C1 segment of cervical spinal cord (tissue), 14 donors: ENCODE measurements at places on chromosomes 1 and 21.

GRCh38 chr1:241701483-241702295 is 49.6 kb downstream of the WDR64 start:
- DNase-seq: no peak

GRCh38 chr1:59011663-59012062 is 227.8 kb upstream of the JUN start:
- no peak for DNase-seq

DNA sequence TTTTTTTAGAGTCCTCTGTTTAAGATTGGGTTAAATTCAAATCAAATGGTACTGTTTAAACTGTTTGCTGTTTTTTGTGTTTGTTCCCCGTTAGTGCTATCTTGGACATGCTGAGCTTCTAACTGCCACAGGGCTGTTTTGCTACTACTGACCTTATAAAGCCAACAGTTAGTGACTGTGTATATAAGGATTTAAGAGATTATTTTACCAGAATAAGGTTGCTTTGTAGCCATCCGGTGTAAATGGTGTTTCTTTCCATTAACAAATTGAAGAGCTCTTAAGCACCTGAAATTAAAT is 37.0 kb downstream of the ZNF281 start:
- no peak for DNase-seq

- DNase-seq: no peak
Measured at GRCh38 chr1:212401042-212401441, 13.6 kb downstream of the PACC1 start.

DNA sequence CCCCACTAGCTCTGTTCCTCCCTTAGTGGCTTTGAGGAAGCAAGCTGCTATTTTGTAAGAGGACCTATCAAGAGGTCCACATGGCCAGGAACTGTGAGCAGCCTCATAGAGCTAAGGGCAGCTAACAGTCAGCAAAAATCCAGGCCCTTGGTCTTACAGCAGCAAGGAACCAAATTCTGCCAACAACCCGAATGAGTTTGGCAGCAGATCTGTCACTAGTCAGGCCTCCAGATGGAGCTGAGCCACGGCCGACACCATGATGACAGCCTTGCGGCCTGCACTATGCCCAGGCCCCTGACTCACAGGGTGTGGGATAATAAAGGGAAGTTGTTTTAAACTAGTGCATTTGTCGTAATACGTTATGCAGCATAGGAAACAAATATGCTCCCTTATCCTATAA is 28.0 kb upstream of the H3-3A start:
- peak; percentile 60 for DNase-seq

GRCh38 chr1:193260056-193260745 is 73.8 kb upstream of the B3GALT2 start:
- DNase-seq: no peak

GRCh38 chr21:45631540-45631939 is 12.0 kb upstream of the PCBP3 start:
- DNase-seq: no peak

- no peak for DNase-seq
Measured at GRCh38 chr1:93908394-93909145, 660 bp downstream of the GCLM start.

DNA sequence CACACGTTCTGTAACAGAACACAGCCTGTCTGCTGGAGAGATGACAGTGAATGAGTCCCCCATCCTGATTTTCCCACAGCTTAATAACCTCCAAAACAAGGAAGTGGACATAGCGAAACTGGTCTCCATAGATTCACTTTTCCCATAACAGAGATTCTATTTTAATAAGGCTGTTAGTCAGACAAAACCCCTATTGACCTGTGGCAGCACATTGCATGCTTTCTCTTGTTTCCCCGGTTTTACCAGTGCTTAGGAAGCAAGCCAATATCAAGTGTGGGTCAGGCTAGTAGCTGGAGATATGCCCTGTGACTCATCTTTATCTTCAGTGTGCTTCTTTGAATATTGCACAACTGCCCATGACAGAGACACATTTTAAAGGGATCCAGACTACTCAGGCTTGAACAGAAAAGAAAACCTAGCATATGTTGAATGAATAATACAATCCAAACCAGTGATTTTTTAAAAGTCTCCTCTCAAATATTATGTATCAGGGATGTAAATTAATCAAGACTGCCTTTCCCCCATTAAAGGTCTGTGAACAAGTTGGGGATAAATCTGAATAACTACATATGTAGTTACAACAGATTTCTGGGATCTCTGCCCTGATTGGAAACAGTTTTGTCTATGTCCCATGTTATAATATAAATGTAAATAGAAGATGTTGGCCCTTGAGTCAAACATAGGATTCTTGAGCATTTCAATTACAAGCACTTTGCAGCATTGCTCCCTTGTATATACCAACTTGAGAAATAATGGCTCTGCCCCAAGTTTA is 11.9 kb upstream of the CLDN8 start:
- DNase-seq: peak; percentile 40

GRCh38 chr1:3133686-3134085 is 64.7 kb downstream of the PRDM16 start:
- DNase-seq: no peak

DNA sequence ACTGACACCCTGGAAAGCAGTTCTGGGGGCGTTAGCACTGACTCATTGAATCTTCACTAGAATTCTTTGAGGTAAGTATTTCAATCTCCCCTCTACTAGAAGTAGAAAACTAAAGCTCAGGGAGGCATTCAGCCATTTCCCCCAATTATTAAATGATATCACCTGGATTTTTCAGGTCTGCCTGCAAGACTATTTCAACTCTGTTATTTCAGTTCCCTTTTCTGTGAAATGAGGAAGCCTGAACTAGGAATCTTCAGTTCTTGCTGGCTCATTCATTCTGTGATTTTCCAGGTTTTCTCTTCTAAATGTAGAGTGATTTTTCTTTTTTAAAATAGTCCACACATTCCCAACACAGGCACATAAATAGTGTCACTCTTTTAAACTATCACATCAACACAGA is 337.0 kb upstream of the NR5A2 start:
- no peak for DNase-seq

GRCh38 chr1:206907304-206907991 is 10.2 kb downstream of the IL24 start:
- no peak for DNase-seq

DNA sequence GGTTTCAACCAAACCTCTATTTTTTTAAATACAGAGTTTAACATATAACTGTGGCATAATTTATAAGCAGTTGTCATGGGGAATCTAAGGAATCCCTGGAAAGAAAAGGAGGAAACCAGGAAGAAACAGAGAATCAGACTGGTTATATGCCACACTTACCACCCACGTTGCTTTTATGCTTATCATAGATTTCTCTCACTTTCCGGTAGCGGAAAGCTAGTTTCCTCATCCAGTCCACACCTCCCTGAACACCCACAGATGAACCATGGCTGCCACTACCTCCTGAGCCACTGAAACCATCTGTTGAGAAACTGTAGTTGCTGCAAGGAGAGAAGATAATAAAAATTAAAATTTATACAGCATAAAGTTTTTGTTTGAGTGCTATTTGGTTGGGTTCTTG is 33.5 kb downstream of the XKR8 start:
- DNase-seq: no peak

- no peak for DNase-seq
Measured at GRCh38 chr1:21621761-21622436, 47.3 kb downstream of the RAP1GAP start.

GRCh38 chr1:15680561-15681348 is 3.4 kb upstream of the PLEKHM2 start:
- no peak for DNase-seq

DNA sequence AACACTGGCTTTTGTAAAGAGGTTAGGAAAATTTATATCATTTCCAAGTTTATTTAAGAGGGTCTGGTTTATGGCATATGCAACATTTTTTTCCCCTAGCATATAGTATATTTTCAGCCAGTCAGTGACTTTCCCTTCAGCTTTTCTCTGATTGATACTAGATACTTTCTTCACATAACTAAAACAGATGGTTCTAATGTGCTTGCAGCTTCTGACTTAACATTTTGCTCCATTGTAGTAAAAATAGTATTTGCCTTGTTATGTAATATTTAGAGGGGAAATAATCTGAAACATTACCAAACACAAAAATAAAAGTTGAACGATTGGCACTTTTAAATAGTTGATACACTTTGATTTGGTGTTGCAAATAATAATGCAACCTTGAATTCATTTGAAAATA is 191.7 kb downstream of the GPR52 start:
- no peak for DNase-seq

GRCh38 chr1:6472391-6472790 is 6.4 kb upstream of the TNFRSF25 start:
- DNase-seq: no peak

DNA sequence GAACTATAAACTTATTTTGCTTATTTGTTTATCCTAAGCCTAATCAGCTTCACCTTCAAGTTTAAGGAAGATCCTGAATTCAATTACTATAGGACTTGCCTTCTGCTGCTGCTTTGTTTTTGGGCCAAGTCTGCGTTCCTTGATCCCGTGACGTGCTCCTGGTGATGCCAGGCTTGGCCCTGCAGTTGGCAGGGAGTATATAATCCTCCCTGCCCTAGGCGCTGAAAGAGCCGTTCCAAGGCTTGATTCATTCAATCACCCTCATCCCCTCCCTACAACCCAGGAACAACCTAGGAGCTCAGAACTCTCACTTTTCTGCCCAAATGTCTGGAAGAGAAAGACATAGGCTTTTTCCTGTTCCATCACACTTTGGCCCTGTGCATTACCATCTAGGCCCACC is 12.4 kb upstream of the LRRN2 start:
- no peak for DNase-seq

- DNase-seq: no peak
Measured at GRCh38 chr1:225577241-225577640, 75.7 kb downstream of the ENAH start.

DNA sequence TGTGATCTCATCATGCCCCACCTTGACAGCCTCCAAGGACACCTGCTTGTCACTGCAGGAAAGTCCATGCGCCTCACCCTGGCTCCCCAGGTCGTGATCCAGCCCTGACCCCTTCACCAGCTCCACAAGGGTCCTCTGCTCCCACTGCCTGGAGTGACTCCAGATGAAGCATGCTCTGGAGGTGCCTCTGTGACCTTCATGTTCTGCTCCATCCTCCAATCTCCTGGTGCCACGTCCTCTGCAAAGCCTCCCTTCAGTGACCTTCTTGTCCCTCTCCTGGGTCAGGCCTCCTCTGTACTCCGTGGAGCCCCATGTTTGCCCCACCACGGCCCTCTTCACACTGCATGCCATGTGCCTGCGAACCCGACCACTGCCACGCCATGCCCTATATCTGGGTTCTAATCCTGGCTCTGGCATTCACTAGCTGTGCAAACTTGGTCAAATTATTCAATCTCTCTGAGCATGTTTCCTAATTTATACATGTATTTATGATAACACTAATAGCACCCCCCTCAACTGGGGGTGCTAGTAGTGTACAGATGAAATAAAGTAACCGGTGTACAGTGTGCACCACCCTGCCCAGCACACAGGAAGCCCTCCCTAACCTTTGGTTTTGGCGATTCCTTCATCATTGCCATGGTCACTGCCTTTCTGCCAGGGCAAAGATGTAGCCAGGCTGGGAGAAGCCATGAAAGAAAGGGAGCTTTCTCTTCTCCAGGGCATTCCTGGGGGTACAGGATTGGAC is 77.4 kb downstream of the STUM start:
- DNase-seq: no peak

- no peak for DNase-seq
Measured at GRCh38 chr1:109046671-109047070, 4.8 kb upstream of the WDR47 start.

DNA sequence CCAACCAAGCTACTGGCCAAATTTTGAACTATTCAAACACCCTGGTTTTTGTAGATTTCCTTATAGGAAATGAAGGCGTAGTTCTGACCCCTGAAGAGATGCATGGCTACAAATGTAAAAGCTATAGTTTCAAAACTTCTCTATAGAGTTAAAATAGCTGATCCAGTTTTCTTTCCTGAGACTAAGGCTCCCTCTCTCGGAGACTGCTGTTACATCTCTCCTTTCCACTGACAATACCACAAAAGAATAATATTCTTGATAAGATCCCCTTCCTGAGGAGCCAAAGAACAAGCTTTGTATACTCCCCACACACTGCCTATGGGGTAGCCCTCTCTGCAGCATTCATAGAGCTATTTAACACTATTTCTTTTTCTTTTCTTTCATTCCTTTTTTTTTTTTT is 6.7 kb upstream of the CFAP126 start:
- DNase-seq: no peak

DNA sequence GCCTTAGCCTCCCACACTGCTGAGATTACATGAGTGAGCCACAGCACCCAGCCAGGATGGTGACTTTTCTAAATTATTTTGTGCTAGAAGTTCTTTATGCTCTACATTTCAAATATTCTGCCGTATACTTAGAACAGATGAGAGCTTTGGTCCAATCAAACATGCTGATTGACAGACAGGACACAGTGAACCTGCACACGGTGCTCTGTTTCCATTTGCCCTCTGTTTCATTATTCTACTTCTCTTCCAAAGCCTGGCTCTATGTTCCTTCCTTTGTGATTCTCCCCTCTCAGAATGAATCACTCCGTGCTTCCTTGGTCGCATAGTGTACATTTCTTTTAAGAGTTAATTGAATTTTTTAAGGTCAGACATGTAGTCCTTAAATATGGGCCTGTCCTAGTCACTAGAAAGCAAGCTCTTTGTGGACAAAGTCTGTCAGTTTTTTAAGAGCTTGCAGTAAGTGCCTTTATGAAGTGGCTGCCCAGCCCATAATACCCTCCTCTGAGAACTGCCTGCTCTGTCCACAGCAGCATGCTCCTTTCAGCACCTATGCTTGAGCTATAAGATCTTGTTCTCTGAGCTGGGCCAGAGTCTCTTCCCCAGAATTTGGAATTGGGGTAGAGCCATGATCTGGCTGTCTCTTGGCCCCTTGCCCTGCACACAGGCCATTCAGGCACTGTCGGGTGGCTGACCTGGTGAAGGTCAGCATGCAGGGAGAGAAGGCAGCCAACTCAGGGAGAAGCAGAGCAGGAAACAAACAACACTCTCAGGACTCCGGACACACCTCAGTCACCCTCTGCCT is 66.8 kb upstream of the SLC44A3 start:
- DNase-seq: no peak

GRCh38 chr1:94715321-94715720 is 104.8 kb upstream of the SLC44A3 start:
- no peak for DNase-seq

GRCh38 chr1:155168456-155169210 is 4.5 kb downstream of the KRTCAP2 start:
- DNase-seq: no peak

DNA sequence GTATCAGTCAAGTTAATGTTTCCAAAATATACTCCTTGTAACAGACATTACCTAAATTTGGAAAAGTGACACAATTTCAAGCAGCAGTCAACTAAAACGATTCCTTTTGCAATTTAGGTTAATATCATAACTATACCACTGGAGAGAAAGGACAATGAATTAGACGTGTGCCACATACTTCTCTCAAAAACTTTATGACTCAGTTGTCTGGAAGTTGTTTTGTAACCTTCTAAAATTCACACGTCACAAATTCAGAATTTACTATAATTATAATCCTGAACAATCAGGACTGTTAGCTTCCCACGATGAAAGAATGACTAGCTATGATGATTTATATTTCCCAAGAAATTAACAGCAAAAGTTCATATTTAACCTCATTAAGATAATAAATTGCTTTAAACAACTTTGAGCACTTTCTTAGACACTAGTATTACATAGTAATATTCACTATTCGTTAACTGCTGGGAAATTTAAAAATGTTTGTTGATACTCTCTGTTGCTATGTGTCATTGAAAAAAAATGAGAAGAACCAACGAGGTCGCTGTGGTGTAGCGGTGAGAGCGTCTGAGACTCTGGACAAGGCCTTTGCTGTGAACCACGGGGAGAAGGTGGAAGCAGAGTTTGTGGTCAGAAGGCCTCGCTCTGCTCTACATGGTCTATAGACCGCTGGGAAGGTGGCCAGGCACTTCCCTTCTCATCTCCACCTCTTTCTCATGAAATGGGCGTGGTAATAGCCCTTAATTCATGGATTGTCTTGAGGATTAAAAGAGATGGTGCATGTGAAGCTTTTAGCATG is 27.9 kb upstream of the BATF3 start:
- no peak for DNase-seq
